ENCODE measurements at places on chromosomes 13 and 19.

- DNase-seq: no peak
Observed at GRCh38 chr19:2524840-2525723, 49.2 kb downstream of the GADD45B start.

DNA sequence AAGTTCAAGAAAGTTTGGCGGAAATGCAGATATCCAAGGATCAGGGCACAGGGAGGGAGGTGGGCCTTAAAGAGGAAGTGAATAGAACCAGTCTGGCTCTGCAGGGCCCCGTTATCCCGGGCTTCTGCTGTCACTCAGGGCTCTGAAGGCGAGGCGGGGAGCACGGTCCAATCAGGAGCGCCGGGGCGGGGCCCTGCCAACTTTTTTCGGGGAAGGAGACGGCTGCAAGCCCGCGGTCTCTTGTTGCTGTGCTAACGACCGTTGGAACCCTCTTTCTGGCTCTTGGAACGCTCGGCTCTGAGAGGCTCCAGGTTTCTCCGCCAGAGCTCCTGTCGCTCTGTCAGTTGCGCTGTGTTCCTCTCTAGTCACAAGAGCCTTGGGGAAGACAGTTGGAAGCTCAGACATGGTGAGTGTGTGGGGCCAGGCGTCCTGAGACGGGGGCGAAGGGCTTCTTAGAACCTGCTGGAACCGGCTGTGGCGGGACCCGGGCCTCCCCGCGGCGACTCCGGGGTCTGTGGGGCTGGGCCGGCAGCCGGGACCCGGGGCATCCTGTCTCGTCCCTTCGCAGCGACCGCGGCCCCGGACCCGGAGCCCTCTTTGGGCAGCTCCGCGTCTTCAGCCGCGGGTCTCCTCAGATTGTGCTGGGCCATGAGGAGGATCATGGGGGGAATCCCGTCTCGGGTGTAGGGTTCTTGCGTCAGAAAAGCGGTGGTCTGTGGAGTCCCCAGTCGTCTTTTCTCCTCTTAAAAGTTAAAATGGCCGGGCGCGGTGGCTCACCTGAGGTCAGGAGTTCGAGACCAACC lies 27.7 kb downstream of the ZNF844 start:
- DNase-seq: peak; percentile 83

DNA sequence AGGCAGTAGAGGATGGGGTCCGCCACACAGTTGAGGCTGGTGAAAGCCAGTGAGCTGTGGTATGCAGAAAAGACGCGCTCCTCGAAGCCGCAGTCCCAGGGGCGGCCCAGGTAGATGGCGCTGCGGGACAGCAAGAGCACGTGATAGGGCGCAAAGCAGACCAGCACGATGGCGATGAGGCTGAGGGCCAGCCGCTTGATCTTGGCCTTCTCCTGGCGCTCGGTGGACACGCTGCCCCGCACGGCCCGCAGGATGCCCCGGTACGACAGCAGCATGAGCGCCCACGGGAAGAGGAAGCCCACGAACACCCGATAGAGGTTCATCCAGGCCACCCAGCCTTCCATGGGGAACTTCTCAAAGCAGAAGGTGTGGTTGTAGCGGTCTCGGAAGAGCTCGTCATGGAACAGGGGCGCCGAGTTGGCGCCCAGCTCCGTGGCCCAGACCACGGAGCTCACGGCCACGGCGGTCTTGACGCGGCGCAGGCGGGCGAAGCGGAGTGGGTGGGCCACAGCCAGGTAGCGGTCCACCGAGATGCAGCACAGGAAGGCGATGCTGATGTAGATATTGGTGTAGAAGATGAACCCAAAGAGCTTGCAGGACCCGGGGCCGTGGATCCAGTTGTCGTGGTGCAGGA lies 6.5 kb upstream of the OPA3 start:
- peak; percentile 77 for DNase-seq

- DNase-seq: no peak
Observed at GRCh38 chr19:31502536-31503170, 153.4 kb upstream of the TSHZ3 start.

- no peak for DNase-seq
Observed at GRCh38 chr19:57537953-57538547, 10.9 kb downstream of the ZNF549 start.

GRCh38 chr13:112158961-112159360 lies 92.0 kb downstream of the SOX1 start:
- DNase-seq: peak; percentile 28

DNA sequence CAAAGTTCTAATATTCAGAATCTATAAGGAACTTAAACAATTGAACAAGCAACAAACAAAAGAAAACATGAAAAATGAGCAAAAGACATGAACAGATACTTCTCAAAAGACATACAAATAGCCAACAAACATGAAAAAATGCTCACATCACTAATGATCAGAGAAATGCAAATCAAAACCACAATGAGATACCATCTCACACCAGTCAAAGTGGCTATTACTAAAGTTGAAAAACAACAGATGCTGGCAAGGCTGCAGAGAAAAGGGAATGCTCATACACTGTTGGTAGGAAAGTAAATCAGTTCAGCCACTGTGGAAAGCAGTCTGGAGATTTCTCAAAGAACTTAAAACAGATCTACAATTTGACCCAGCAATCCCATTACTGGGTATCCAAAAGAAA lies 74.3 kb downstream of the CRYL1 start:
- DNase-seq: no peak

DNA sequence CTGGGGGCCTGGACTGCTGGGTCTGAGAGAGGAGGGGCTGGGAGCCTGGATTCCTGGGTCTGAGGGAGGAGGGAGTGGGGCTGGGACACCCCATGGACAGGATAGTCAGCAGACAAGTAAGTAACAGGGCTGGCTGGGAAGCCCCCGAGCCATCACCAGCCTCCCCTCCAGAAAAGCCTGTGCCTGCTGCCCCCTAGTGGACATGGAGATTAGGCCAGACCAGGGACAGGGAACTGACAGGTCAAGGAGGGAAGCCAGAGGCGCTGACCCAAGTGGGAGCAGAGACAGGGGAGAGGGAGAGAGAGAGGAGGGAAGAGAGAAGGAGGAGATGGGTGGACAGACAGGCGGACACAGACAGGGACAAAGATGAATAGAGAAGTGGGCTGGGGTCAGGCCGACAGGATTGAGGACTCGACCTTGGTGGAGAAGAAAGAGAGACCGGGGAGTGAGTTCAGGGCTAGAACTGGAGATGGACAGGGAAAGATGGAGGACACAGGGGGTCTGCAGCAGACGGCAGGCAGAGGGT lies 6.7 kb upstream of the ERFL start:
- DNase-seq: peak; percentile 90

- no peak for DNase-seq
Observed at GRCh38 chr19:19655641-19656343, 7.7 kb downstream of the ATP13A1 start.

All from activated effector memory CD4-positive, alpha-beta T cell treated with anti-CD3 and anti-CD28 coated beads, Interleukin-2, amount 50 U/mL, for 16 hours (primary cell).